ENCODE measurements at places on chromosomes 13 and 19. TPM values are rescaled to one million over a fixed set of nuclear protein-coding genes. Genes with fewer than 3 reads are reported as not detected.

GRCh38 chr19:44905437-44906160 is at the start of gene APOE:
Gene APOE, plus strand, starts transcription at chr19:44905796. Its CDS starts 829 bp downstream, at chr19:44906625.
- no peak for DNase-seq

GRCh38 chr19:8481201-8481600 is 21.2 kb downstream of the PRAM1 start:
- DNase-seq = peak; percentile 62

- DNase-seq = no peak
These were observed 33.8 kb upstream of the GARRE1 start for GRCh38 chr19:34220472-34221063.

- no peak for DNase-seq
These were observed 1120.7 kb downstream of the DIAPH3 start for GRCh38 chr13:59043016-59043415.

DNA sequence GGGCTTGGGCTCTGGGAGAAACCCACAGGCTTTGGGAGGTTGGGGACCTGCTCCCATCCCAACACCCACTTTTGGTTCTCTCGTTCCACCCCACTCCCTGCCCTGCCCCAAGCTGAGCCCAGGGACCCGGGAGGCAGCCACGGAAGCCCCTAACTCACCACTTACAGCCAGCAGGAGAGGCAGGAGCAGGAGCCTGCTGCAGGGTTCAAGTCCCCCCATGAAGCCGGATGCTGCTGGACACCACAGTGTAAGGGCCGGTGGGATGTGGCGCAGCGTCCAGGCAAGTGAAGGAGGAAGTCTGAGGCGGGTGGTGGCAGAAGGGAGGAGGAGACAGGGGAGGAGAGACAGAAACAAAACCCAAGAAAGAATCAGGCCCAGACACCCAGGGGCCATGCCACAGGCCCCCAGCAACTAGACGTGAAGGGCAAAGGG is at the start of gene TYROBP:
Gene TYROBP (minus strand): TSS at position 286 of the 432 bp plus-strand sequence. CDS start 67 bp downstream, at position 219.
- DNase-seq = no peak

- no peak for DNase-seq
These were observed 39.3 kb downstream of the CEACAM1 start for GRCh38 chr19:42488783-42489521.

UBE2L5 gene
- total RNA-seq = 0.80 TPM
